ENCODE measurements at places on chromosomes 5 and 9.

- DNase-seq: no peak
These were observed 10.2 kb upstream of the SEC16A start for GRCh38 chr9:136492978-136493522.

DNA sequence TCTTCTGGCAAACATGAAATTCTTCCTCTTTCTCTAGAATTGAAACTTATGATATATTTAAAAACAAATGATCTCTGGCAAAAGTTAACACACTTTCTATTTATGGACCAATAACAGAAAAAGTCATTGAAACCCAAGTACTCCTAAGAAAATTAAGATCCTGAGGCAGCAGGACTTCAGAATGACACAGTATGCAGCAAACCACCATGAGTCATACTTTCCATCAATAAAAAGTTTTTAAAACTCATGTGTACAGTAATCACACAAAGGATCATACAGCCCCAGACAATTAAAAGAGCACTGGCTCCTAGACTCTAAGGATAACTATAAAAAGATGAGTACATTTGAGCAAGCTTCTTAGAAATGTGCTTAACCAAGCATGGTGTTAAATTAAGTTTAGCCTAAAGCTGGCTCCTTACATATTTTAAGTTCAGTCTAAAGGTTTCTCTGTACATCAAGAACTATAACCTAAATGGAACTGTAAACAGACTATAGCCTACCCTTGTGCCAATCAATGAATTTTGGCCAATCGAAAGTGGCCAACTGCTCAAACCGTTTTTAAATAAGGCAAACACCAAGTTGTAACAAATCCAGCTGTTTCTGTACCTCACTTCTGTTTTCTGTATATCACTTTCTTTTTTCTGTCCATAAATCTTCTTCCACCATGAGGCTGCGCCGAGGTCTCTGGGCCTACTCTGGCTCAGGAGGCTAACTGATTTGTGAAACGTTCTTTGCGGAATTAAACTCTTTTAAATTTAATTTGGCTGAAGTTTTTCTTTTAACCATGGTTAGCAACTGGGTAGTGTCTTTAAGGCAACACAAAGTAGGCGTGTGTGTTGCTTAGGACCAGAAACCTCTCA, 232.1 kb upstream of the PIK3R1 start:
- no peak for DNase-seq

GRCh38 chr5:36635721-36636390, 29.4 kb downstream of the SLC1A3 start:
- no peak for DNase-seq

- no peak for DNase-seq
These were observed 39.1 kb downstream of the ERMP1 start for GRCh38 chr9:5793812-5794211.

DNA sequence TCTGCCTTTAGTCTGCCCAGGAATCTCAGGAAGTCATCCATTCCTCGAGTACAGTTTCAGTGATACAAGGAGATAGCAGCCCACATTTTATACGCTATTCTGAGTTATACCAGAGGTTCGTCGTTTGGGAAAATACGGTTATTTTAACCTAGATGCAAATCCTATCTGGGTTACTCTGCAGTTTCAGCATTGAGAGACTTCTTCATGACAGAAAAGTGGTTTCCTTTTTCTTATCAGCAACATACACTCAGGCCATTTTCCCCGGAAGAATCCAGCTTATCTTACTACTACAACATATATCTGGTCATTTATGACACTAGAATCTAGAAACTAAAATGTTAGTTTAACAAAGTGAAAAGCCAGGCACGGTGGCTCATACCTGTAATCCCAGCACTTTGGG, 83.4 kb upstream of the IQGAP2 start:
- no peak for DNase-seq

DNA sequence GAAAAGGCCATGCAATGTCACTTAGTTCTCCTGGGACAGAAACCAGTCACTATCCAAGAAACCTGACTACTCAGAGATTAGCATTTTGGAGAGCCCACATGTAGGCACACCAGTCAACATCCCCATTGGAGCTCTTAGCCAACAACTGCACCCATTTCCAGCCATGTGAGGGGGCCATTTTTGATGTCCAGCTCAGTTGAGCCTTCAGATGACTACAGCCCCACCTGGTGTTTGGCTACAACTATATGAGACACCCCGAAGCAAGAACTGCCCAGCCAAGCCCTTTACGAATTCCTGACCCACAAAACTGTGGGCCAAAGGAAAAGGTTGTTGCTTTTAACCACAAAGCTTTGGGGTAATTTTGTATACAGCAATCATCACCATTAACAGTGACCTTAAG, 300.1 kb downstream of the ASTN2 start:
- no peak for DNase-seq

- peak; percentile 80 for DNase-seq
These were observed 34.6 kb upstream of the NEK6 start for GRCh38 chr9:124222918-124223720.

DNA sequence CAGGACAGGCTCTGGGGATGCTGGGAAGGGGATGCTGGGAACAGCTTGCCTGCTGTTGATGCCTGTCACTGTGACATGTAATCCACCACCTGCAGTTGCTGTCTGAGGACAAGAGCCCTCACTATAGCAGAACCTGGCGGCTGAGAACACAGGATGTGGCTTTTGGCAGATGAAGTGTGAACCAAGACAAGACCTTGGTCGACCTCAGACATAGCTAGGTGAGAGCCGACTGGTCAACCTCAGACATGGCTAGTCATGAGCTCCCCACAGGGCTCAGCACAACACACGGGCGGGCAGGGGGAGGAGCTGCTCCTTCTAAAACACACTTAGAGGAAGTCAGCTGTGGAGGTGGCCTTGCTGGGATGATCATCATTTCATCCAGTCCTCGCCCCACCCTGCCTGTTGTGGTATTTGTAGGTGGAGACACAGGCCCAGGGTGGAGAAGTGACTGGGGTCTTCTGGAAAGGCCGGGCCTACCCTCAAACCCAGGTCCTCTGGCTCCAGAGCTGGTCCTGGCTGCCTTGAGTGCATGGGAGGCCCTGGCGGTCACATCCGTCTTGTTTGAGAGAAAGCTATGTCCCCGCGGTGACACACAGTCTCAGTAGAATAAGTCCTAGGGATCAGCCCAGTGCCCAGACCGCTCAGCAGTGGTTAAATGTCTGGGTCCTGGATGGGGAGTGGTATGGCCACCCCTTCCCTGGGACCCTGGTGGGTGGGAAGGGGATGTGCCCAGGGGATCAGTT, 6.1 kb downstream of the SUSD3 start:
- peak; percentile 28 for DNase-seq

Measured in left ventricle myocardium inferior (tissue), 1 donor.